H1 (cell line): ENCODE measurements at places on chromosomes 7 and 10. TPM values are rescaled to one million over a fixed set of nuclear protein-coding genes. Genes with fewer than 3 reads are reported as not detected.

- DNase-seq: no peak
Measured at GRCh38 chr10:86048571-86048970, 318.0 kb downstream of the GRID1 start.

The SLC18A3 gene
- 0.13 TPM in 1 of 2 replicates, not detected in the other for total RNA-seq

The TCTN3 gene
- 31.9 and 34.7 TPM in 2 replicates for total RNA-seq

- no peak for DNase-seq
Measured at GRCh38 chr7:12322903-12323300, 80.8 kb downstream of the VWDE start.

The CYP3A7 gene
- not detected in 2 replicates for total RNA-seq

The CEP41 gene
- 12.8 and 13.3 TPM in 2 replicates for total RNA-seq

GRCh38 chr10:87838650-87839049 lies 20.6 kb upstream of the ATAD1 start:
- DNase-seq: no peak

GRCh38 chr10:132199268-132199853 lies 12.6 kb downstream of the DPYSL4 start:
- no peak for DNase-seq

- no peak for DNase-seq
Measured at GRCh38 chr7:107958764-107959526, 44.0 kb downstream of the LAMB1 start.

GRCh38 chr10:82826132-82826531 lies 951.1 kb downstream of the NRG3 start:
- no peak for DNase-seq

The NPC1L1 gene
- total RNA-seq: 0.06 TPM in 1 of 2 replicates, not detected in the other

DNA sequence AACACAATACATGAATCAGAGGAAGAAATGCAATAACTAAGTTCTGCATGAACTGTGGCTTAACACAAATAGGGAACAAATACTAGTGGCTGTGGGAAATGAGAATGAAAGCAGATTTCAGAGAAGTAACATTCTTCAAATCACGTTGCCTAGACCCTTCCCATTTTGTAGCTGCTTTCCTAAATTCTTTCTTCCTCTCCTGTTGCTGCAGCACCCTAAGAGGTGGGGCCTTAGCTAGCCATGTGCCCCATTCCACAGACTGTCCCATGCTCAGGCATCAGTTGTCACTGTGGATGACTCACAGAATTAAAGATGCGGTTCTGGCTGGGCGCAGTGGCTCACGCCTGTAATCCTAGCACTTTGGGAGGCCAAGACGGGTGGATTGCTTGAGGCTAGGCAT lies 704.7 kb upstream of the C7orf33 start:
- no peak for DNase-seq

- no peak for DNase-seq
Measured at GRCh38 chr7:41306486-41306885, 396.4 kb downstream of the INHBA start.

The LRCH4 gene
- total RNA-seq: 34.5 and 36.6 TPM in 2 replicates

DNA sequence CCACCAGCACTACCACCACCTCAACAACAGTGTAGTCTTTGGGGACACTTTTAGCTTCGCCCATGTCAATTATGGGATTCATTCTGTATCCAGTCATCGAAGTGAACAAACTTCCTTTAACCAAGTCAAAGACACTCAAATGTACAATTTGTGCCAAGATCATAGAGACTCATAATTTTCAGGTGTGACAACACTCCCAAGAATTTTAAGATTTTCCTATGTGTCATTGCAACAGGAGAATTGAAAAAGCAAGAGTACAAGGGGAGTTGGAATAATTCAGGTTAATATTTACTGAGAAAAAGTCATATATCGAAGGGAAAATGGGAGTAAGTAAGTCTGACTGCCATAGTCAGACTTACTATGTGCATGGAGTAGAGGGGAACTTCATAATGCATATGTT lies 26.2 kb downstream of the PON1 start:
- DNase-seq: no peak

The SYT15B gene
- total RNA-seq: not detected in 2 replicates

GRCh38 chr10:63574011-63574410 lies 52.8 kb downstream of the REEP3 start:
- DNase-seq: no peak

DNA sequence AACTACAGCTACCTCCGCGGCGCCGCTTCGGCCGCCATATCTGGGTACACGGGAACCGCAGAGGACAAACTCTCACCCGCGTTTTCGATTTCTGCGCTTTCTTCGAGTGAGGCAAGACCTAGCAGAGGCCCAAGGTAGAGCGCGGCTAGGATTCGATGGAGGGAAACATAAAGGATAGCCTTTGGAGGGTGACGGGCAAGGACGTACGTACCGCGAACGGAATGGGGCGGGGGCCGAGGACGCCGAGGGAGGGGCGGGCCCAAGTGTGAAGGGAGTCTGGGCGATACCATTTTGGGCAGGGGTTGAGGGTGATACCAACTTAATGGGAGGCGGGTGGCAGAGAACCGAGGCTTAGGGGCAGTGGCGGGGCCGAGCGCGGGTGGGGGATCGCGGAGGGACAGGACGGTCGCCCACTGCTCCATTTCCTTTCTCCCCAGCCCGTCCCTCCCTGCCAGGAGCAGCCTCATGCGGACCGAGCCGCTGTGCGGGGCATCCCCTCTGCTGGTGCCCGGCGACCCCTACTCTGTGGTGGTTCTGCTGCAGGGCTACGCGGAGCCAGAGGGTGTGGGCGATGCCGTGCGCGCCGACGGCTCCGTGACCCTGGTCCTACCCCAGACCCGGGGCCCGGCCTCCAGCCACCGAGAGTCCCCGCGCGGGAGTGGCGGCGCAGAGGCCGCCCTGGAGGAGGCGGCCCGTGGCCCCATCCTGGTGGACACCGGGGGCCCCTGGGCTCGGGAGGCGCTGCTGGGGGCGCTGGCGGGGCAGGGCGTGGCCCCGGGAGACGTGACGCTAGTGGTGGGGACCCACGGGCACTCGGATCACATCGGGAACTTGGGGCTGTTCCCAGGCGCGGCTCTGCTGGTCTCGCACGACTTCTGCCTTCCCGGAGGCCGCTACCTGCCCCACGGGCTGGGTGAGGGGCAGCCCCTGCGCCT lies at the start of gene MBLAC1:
TSS of gene MBLAC1 (plus strand) at position 37 of the 935 bp plus-strand sequence. CDS start at position 466, 429 bp downstream.
- no peak for DNase-seq

DNA sequence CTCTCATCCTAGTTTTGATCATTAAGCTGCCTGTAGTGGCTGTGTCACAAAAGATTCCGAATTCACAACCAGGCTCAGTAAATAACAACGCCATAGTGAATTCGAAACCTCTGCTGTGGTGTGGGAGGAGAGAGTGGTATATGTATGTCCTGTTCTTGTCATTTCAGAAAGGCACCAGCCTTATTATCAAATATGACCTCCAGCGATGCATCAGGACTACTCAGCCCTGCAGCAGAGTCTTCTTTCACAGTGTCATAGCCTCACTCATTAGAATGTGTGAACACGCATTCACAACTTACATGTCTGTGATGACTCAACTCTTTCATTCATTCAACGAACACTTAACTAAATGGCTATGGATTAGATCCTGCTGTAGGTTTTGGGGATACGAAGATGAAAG lies 15.3 kb downstream of the AOC1 start:
- DNase-seq: no peak

- no peak for DNase-seq
Measured at GRCh38 chr7:131111081-131111576, 216.5 kb upstream of the MKLN1 start.

DNA sequence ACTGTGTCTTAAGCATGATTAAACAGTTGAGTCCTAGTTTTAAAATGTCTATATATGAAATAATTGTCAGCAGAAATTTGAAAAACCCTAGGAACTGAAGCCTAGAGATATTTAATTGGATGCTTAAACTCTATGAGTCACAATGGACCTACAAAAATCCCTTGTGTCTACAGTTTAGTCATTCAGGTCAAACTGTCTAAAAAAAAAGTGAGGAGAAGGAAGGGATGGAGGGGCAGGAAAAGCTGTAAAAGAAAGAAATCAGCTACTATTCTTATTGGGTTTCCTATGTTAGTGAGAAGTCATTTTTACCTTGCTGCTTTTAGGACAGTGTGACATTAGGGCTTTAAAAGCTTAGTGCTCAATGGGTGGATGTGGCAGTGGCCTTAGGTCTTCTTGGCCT lies 406.1 kb upstream of the FZD8 start:
- DNase-seq: no peak

GRCh38 chr10:11424456-11425295 lies 186.8 kb downstream of the USP6NL start:
- peak; percentile 73 for DNase-seq
